ENCODE measurements at places on chromosomes 2 and 18.

DNA sequence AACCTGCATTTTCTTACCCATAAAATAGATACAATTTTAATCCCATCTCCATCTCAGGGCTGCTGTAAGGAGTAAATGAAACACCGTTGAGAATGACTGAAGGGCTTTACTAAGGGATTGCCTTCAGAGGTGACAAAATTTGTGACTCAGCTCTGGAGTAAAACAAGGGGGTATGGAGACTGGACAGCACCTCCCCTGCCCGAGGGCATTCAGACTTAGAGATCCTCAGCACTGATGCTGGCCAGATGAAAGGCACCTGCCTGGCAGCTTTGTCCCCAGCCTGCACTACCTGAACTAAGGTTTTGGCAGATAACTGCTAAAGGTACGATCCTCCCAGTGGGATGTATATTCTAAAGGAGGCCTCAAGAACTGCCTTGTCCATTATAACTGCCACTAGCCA, 105.9 kb upstream of the STPG4 start:
- no peak for DNase-seq

GRCh38 chr2:3712424-3712823, 9.0 kb downstream of the DCDC2C start:
- no peak for DNase-seq

DNA sequence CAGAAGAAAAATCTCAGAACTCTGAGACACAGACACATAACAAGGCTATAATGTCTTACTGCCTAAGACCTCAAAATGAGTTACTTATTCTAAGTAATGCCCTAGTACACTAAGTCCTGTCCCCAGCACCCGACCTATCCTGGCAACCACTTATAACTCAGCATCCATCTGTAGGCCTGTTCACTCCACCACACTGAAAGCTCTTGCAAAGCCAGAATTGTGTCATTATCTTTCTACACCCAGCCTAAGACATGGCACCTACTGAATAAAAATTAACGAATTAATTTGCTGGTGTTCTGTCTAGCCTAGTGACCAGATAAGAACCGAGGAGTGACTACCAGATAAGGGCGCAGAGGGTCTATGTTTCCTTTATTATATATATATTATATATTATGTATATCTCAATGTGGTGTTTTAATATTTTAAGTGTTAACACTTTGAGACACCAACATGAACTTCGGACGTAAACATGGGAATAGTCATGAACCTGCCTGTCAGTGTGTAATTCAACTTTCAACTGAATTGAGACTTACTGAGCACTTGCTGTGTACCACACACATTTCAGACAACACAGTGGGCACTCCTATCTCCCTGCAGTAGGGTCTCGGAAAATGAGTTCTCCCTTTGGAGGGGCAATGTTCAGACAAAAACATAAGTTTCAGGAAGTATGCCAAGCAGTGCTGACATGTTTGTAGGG, 27.7 kb downstream of the TMEM131 start:
- DNase-seq: no peak

DNA sequence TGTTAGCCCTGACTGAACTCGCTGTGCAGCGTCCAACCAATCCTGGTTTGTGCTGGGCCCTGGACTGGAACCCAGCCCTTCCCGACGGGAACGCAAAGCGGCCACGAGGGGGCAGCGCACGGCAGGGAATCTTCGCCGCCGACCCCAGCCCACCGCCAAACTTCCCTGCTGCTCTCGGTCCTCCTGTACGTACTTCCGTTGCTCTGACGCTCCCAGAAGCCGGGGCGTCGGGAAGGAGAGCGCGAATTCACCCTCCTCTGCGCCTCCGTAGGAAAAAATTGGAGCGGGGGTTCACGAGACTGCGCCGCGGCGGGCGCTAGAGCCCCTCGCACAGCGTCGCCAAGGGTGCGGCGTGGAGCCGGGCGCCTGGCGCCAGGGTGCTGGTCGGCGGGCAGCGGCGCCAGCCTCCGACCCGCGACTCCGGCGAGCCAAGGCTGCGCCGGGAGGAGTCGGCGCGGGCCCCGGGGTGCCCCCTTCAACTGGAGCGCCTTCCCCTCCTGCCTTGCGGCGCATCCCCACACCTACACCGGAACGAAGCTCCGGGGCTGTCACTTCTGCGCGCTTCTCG, 873 bp upstream of the SH3RF3 start:
- peak; percentile 35 for DNase-seq

DNA sequence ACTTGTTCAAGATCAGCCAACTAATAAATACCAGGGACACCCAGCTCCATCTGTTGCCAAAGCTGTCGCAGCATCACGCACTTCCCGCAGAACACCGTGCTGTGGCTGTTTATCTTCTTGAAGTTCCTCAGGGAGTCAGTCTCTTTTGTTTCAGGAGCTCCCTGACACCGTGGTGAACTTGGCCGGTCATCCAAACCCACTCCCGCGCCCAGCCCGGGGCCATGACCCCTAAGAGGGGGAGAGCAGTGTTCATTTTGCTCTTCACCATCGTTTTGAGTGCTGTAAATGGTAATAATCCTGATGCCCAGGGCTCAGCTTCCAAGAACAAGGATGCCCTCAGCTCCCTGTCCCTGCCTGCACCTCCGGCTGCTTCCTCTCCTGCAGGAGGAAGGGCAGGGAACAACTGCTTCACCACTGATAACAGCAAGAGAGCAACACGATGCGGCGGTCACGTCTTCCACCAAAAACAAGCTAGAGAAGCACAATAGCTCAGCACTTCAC, 131.4 kb downstream of the SEPTIN10 start:
- no peak for DNase-seq

GRCh38 chr18:33673689-33674088, 95.7 kb downstream of the ASXL3 start:
- no peak for DNase-seq

DNA sequence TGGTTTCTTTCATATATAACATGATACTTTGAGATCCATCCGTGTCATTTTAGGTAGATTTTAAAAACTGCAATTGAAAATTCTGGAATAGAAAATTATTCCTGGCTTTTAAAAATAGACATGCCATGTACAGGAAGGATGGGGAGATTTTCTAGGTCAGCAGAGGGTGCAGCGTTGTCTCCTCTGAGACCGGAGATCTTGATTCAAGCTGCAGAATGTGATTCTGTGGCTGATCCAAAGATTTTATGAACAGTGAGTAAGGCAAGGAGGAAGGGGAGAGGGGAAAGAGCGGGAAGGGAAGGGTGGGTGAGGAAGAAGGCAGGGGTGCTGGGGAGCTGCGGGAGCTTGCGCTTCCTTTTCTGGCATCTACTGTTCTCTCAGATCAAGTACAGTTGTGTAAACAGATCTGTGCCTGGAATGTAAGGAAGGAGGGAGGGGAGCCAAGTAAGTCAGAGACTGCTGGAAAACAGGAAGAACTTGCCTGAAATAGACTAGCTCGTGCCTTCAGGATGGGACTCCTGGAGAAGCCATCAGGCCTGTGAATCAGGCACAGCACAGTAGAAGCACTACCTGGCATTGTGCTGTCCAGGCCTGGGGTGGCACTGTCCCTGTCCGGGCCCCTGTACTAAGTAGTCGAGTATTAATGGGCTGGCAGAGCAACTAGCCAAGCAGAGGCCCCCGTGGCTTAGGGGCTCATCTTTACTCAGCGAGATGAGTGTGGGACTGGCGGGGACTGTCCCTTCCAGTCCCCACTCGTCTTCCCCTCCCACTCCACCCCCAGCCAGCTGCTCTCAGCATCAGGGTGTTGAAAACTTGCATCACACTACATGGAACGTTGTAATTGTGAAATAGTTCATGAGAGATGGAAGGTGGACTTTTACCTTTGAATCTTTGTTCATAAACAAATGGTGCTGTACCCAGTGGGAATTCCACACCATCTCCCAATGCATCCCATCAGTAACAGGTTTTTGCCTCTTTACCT, 163.5 kb downstream of the UXS1 start:
- DNase-seq: no peak

- no peak for DNase-seq
Measured at GRCh38 chr2:241366678-241367077, 10.6 kb downstream of the FARP2 start.

GRCh38 chr2:96655526-96655925, 13.0 kb downstream of the FER1L5 start:
- DNase-seq: no peak

GRCh38 chr2:176642074-176642473, 372.8 kb downstream of the MTX2 start:
- no peak for DNase-seq

GRCh38 chr18:6939972-6940371, 177.6 kb downstream of the LAMA1 start:
- DNase-seq: no peak

DNA sequence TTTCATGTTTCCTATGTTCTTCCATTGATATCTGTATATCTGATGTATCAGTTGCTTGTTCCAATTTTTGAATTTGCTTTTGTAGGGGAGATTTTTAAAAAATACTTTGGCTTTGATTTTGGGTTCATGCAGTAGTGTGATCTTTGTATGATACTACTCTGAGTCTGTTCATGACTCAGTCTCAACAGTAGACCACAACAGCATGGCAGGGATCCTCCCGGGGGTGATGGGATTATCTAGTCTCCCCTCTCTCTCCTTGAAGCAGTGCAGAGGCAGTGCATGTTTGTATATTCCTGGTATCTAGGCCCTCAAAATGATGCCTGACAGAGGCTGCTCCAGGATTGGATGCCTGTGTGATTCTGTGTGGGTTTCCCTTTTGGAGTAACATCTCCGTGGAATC, 55.3 kb downstream of the G6PC2 start:
- DNase-seq: no peak

- DNase-seq: no peak
Measured at GRCh38 chr2:104836265-104836664, 17.6 kb upstream of the POU3F3 start.

DNA sequence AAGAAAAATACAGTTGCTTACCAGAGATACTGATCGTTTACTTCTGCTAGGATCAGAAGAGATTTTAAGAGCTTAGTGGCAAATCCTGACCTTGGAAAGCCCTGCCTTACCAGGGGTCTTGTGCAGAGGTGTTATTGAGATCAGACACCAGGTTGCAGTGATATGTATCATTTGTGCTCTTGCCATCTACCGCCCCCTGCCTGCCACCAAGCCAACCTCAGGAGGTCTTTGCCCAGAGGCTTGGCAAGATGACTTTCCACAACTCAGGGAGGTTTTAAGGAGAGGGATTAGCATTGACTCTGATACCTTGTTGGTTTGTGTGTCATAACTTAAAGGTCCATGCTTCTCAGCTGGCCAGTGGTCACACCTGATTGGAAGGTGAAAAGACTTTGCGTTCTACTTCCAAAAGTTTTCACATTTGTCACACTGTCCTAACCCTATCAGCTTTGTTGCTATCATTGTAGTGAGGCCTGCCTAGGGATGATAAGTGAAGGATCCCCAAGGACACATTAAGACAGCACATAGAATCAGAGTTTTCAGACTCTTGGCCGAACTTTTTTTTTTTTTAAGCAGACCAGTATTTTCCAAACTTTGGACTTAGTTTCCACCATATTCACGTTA, 46.2 kb upstream of the MGAT5 start:
- peak; percentile 44 for DNase-seq

GRCh38 chr2:46490521-46491141, 11.3 kb downstream of the TMEM247 start:
- no peak for DNase-seq

GRCh38 chr2:50596515-50596914, 435.4 kb downstream of the NRXN1 start:
- DNase-seq: no peak

- no peak for DNase-seq
Measured at GRCh38 chr2:5690718-5691220, 1.4 kb upstream of the SOX11 start.

GRCh38 chr2:120255071-120255470, 2.4 kb downstream of the RALB start:
- no peak for DNase-seq

- no peak for DNase-seq
Measured at GRCh38 chr2:20314562-20315501, 35.8 kb downstream of the PUM2 start.

GRCh38 chr2:17334300-17334699, 183.9 kb downstream of the RAD51AP2 start:
- DNase-seq: no peak

DNA sequence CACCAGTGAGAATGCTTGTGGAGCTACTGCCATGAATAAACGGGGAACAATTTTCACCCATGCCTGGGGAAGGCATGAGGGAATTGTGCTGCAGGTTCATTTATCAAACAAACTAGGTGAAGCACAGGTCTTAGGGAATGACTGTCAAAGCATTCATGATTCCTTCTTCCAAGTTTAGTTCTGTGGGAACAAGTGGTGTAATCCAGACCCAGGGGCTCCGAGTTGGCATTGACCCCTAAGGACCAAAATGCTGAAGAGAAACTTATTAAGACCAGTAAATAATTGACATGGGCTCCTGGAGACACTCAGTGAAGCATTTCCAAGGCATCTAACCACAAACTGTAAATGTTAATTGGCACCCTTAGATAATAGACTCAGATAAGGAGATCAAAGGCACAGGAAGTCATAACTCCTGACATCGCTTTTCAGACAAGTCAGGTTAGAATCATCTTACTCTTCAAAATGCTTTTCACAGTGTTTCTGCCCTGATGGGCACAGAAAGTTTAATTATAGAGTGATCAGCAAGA, 96.9 kb downstream of the SPP2 start:
- DNase-seq: no peak

GRCh38 chr2:212385241-212385640, 153.4 kb downstream of the ERBB4 start:
- no peak for DNase-seq

DNA sequence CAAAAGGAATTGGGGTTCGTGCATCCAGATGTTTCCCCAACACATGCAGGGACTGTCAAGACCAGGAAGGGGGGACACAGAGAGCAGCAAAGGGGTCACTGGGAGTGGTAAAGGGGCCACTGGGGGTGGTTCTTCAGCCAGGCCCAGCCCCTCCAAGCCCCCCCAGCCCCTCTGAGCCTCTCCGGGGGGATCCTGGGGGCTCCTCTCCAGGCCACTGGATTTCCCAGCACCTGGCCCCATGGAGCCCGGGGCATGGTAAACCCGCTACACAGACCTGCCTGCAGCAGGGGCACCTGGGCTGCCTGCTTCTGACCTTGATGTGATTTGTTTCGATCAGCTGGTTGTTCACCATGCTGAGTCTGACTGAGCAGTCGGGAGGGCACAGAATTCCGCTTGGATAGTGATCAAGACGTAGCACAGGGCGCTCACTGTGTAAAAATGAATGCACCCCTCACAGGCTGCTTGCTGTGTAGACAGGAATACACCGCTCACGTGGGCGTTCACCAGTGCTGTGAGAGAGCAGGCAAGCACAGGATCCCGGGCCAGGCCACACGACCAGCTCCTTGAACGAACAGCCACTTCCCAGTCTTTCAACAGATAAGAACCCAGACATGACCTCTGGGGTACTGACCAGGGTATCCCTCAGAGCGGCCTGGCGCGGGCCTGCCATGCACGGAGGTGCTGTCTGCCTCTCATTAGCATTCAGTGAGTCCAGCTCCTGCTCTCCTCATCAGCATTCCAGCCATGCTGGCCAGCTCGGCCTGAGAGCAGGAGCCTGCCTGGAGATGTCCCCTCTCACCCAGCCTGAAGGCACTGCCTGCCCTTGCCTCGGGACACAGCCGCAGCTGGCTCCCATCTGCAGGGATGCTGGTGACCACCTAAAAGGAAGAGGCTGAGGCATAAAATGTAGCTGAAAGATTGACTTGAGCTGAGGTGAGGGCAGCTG, 73.3 kb upstream of the OTOS start:
- DNase-seq: no peak

GRCh38 chr2:104845946-104846785, 7.7 kb upstream of the POU3F3 start:
- no peak for DNase-seq

GRCh38 chr2:7373156-7373555, 455.9 kb downstream of the RNF144A start:
- DNase-seq: no peak

GRCh38 chr2:23518481-23519333, 133.7 kb downstream of the KLHL29 start:
- DNase-seq: no peak

GRCh38 chr2:121873864-121874263, 118.4 kb downstream of the TSN start:
- no peak for DNase-seq
